Stimulated activated CD8-positive, alpha-beta memory T cell treated with anti-CD3 and anti-CD28 coated beads, Interleukin-7, amount 100 ng/mL, for 24 hours (primary cell): ENCODE measurements at places on chromosomes 16 and 17.

DNA sequence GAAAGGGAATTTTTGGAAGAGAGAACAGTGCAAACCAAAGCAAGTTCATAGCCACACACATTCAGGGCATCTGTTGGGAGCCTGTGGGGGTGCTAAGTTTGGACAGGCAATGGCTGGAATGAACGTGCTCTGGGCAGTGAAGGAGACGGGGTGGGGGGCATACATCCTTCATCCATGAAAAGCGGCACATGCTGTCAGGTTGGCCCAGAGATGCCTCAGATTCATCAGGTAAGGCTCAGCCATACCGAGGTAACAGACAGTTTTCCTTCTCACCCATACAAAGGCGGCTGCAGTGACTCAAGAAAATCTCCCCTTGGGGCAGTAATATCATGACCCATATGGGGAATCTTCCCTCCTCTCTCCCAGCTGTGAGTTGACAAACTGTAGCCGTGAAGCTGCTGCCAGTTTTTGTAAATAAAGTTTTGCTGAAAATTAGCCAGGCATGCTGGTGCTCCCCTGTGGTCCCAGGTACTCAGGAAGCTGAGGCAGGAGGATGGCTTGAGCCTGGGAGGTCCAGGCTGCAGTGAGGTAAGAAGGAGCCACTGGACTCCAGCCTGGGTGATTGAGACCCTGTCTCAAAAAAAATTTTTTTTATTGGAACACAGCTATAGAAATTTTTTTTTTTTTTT, 9.2 kb upstream of the UBALD2 start:
- DNase-seq = no peak

GRCh38 chr17:15263206-15263579, 1.9 kb downstream of the PMP22 start:
- no peak for DNase-seq

GRCh38 chr17:15947976-15948752, 3.2 kb downstream of the ADORA2B start:
- DNase-seq = no peak

DNA sequence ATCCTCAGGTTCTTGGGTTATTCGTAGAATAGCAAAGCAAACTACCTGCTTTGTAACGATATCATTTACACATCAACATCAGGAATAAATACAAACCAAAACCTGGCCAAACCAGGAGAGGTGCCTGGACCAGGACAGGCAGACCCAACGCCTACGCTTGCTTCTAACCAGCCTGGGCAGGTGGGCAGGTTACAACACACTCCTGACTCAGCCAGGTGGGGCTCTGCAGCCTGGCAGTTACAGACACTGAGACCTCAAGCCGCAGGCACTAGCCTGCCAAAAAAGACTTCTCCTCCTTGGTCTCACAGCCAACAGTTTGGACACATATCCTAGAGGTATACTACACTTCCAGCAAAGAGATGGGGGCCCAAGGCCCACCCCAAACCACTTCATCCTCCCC, 14.0 kb downstream of the ANKRD11 start:
- no peak for DNase-seq

- DNase-seq = no peak
These were observed 74.6 kb upstream of the ZNF750 start for GRCh38 chr17:82914375-82914774.

GRCh38 chr17:71441098-71441497, 679.7 kb upstream of the SOX9 start:
- no peak for DNase-seq

GRCh38 chr17:17635126-17635525, 43.6 kb upstream of the PEMT start:
- no peak for DNase-seq

DNA sequence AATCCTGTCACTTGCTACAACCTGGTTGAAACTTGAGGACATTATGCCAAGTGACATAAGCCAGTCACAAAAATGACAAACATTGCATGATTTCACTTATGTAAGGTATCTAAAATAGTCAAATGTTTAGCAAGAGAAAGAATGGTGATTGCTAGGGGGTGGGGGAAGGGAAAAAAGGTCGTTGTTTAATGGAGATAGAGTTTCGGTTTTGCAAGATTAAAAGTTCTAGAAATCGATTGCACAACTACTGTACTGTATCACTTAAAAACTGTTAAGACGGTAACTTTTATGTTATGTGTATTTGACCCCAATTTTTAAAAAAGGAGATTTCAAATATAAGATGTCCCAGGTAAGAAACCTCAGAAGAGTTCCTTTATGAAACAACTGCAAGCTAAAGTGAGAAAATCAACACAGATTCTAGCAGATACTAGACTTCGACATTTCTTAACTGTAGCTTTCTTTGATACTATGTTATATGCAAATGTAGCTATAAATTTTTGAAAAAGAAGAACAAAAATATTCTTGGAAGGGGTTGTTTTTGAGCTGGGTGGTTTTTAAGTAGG, 5.9 kb downstream of the MEOX1 start:
- DNase-seq = no peak

DNA sequence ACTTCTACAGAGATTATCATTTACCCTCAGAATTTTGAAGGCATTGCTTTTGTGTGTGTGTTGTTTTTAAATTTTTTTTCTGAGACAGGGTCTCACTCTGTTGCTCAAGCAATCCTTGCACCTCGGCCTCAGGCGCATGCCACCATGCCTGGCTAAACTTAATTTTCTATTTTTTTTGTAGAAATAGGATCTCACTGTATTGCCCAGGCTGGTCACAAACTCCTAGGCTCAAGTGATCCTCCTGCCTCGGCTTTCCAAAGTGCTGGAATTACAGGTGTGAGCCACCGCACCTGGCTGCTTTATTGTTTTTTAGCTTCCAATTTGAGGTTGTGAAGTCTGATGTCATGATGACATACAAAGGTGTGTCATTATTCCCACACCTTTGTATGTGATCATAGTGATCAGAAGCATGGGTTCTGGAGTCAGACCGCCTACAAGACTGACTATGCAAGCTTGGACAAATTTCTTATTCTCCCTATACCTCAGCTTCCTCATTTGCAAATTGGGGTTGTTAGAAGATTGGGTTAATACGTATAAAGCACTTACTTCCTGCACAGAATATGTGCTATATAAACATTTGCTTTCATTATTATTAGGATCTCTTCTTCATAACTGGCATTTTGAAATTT, 5.8 kb downstream of the SEPHS2 start:
- DNase-seq = no peak

DNA sequence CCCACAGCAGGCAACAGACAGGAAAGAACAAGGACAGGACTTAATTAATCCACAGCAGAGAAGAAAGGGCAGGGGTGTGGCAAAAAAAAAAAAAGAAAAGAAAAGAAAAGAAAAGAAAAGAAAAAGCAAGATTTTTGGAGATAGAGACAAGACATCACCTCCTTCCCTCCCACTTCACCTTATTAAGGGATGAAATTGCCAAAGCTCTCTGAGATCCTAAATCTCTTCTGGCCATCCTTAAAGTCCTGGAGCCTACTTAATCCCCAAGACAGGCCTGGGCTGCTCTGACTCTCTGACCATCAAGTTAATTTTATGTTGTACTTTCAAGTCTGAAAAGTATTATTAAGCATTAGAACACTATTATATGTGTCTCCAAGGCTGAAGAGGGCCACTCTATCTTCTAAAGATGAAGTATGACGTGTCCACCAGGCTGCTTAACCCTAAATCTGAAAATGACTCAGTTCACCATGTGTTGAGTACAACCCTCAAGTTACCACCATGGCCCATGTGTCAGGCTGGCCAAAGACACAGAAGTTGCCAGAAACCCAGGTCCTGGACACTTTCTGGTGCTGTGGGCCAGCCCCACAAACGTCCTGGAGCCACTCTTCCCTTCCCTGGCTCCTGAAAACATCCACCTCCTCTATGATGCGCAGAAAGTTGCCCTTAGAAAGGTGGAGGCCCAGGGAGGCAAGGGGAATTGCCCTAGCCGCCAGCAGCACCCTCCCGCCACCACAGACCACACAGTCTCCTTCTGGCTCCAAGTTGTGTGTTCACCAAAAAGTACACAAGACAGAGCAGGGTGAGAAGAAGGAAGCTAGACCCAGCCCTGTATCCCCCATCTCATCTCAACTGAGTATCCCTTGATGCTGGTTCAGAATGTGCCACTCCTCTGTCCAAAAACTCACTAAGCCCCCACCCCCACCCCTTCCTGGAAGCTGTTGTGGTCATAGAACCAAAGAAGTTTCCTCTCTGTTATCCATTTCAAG, 2.7 kb downstream of the SOCS1 start:
- DNase-seq = no peak

DNA sequence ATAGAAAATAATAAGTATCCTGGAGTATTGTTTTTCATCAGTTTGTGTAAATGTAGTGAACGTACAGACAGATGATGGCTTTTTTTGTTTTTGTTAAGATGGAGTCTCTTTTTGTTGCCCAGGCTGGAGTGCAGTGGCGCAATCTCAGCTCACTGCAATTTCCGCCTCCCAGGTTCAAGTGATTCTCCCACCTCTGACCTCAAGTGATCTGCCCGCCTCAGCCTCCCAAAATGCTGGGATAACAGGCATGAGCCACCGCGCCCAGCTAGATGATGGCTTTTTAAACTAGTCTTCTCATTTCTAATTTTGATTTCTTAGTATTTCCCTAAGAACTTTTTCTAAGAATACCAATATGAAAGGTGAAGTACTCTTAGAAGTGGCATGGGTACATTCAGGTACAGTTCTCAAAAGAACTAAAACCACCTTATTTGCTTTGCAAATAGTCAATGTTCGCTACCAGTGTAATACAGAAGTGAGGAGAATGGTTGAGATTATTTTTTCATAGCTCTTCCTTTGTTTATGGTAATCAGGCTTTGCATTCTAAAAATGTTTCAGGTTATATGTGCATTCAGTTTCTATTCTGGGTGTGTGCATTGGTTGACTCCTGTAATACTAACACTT, 34.2 kb downstream of the TTC19 start:
- no peak for DNase-seq

GRCh38 chr17:44075598-44076293, 5.2 kb downstream of the G6PC3 start:
- no peak for DNase-seq

DNA sequence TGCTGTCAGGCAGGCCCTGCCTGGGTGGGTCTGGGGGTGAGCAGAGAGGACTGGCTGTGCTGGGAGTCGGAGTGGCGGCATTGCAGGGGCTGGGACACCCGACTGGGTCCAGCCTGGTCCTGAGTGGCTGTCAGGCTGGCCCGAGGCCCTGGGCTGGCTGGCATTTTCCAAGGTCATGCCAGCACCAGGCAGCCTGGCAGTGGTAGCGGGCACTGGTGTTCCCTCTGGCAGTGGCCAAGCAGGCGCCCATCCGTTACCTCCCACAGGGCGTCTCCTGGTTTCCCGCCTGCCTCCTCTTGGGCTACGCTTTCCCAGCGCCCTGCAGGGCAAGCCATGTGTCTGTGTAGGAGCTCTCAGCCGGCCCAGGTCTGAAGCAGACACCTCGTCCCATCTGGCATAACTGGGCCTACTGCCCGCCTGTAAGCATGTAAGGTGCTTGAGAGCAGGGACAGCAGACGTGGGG, 5.7 kb upstream of the PKMYT1 start:
- no peak for DNase-seq

GRCh38 chr17:37124821-37125173, 176.0 kb downstream of the AATF start:
- no peak for DNase-seq

DNA sequence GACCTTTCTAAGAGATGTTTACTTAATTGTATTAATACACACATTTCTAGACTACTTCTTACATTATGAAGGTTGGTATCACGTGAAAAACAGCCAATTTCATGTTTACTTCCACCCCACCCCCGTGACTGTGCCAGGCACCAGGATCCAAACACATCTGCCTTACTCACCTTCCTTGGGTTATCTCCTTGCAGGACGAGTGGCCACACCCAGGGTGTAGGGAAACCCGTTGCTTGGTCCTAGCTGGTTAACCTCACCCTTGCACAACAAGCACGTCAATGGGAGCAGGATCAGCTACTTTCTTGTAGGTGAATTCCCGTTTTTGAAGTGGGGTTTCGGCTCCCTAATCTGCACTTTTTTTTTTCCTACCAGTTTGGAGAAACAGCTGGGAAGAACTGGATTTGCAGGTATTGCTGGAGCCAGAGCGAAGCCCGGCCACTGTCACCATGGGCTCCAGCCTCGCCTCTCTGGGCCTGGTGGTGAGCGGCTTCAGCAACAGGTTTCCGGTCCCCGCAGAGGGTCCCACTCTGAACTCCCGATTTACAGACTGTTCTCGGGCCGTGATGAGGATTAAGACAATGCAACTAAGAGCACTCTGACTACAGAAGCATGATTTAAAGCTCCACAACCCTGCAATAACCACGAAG, 2.1 kb upstream of the UBB start:
- DNase-seq = no peak

DNA sequence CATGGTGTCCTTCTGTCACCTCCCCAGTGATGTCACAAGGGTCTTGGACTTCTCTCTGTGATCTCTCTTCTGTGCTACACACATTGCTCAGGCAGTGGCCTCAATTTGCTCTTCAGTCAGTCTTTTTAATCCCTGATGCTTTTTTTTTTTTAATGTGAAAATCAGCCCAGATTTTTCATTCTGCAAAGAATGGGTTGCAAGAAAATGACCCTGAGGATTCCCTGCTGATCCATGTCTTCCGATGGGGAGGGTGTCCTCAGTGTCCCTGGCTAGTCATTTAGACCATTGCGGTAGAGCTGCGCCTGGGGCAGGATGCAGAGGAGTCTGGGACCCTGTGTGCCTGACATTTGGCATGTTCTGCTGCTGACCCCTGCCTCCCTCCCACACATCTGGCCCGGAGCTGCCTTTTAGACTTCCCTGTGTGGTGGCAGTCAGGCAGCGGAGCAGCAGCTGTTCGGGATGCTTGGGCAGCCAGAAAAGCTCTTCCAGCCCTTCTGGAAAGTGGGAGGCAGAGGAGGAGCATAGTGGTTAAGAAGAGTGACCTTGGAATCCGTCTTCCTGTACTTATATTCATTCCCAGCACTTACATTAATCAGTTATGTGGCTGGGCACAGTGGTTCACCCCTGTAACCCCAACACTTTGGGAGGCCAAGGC, 12.3 kb downstream of the GPT2 start:
- DNase-seq = no peak

- no peak for DNase-seq
These were observed 180.9 kb downstream of the RPTOR start for GRCh38 chr17:80725517-80725916.

DNA sequence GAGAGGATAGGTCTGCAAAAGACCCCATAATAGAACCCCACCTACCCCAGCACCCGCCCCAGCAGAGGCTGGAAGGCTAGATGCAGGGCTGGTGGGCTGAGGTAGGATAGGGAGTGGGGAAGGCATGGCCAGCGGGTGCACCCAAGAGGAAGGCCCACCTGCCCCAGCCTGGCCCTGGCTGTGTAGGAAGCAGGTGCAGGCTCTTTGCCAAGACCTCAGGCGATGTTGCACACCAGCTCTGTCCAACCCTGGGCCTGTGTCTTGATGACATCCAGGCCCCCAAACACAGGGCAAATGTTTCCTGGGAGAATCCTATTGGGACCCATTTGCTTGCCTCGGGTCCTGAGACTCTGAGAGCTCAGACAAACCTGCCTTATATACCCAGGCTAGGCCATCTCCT, 12.2 kb downstream of the UNC119 start:
- DNase-seq = no peak

- DNase-seq = no peak
These were observed 12.1 kb upstream of the RIPOR1 start for GRCh38 chr16:67516296-67517154.
